ENCODE measurements at places on chromosomes 4 and X.

DNA sequence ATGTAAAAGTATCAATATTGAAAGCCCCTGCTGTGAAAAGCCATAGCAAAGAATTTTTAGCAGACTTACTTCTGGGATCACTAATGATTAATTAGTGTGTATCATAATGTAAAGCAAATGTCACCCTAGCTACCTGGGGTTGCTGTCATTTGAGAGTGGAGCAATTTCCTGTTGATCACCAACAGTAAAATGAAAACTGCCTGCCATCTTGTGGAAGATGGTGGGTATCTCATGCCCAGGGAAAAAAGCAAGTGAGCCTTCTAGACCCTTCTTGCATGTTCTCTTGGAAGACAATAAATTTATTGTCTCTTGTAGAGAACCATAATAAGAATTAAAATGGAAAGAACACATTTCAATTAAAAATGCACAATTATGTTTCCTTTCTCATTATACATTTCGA lies 360.2 kb downstream of the ZIC3 start:
- DNase-seq, result no peak

DNA sequence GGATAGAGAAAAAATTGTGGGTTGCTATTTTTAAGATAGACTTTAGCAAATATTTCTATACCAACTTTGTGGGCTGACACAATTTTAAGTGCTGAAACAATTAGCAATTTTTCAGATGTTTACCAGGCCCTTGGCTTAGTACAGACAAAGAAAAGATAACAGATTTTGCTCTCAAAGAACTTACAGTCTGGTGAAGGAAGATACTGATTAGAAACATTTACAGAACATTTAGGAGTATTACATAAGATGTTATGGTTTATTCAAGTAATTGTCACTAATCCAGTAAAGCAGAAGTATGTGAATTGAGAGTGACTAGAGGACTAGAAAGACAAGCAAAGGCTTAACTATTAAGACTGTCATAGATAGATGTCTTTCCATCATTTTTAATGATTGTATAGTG lies 35.3 kb upstream of the NDUFC1 start:
- DNase-seq, result no peak

- peak; percentile 65 for DNase-seq
Observed at GRCh38 chr4:113760094-113760794, 1.3 kb downstream of the CAMK2D start.

DNA sequence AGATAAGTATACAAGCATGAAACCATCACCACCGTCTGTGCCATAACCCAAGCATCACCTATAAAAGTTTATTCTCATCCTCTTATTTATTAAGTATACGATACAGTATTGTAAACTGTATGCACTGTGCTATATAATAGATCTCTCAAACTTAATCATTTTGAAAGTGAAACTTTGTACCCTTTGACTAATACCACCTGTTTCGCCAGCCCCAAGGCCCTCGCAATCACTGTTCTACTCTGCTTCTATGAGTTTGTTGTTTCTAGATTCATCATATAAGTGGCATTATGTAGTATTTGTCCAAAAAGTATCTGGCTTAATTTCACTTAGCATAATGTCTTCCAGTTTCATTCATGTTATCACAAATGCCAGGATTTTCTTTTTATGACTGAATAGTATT lies 72.1 kb upstream of the DOCK11 start:
- no peak for DNase-seq

DNA sequence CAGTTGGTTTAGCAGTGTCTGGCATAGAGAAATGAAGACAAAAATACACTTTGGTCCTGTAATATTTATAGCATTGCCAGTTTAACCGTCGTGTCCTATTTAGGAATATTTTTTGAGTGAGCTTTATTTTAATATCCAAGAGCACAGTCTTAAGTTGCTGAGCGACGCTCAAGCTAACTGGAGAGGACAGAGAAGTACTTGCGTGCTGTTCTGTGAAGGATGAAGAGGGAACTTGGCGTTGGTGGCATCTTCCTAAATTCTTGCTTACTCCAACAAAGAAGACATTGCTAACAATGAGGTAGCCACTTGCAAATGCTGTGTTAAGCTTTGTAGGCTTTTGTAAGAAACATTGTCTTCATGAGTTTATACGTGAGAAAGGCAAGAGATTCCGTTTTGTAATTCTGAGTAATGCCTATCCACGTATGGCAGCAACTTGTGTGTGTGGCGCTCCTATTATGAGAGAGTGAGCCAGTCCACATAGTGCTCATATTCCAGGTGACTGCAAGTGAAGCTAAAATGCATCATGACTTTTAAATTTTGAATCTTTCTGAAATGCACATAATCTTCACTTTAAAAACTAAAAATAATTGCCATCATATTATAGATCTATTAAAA lies 50.6 kb downstream of the SYNPO2 start:
- no peak for DNase-seq

DNA sequence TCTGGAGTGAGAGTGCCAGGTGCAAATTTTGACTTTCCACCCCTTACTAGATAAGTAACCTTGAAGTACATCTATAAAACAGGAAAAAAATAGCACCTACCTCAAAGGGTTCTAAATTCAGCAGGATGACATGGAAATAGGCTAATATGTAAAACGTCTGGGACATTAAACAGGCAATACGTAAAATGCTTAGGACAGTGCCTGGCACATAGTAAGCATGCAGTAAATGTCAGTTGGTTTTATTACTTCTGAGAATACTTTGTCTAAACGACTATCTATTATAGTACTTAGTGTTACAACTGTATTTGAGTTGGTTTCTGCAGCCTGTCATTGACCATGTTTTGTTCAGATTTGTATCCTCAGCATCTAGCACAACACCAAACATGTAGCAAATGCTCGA lies 70.8 kb downstream of the ARX start:
- DNase-seq, result no peak

GRCh38 chr4:181254771-181255170 lies 988.4 kb upstream of the TENM3 start:
- no peak for DNase-seq

DNA sequence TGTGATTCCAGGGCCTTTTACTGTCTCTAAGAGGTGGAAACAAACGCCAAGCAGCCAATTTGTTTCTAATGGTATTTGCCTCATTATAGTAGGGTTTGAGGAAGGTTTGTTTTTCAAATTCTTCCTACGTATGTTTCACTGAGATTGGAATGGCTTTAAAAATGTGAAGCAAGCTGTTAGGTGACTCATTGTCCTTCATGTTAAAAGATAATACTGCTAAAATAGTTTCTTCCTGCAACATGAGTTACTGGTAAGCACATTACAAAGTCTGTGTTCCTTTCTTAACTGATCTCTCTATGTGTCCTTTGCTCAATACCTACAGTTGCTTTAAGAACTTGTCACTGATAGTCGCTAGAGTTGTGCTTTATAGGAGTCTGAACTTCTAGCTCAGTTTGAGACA lies 1183.9 kb downstream of the RPA4 start:
- DNase-seq, result peak; percentile 0

DNA sequence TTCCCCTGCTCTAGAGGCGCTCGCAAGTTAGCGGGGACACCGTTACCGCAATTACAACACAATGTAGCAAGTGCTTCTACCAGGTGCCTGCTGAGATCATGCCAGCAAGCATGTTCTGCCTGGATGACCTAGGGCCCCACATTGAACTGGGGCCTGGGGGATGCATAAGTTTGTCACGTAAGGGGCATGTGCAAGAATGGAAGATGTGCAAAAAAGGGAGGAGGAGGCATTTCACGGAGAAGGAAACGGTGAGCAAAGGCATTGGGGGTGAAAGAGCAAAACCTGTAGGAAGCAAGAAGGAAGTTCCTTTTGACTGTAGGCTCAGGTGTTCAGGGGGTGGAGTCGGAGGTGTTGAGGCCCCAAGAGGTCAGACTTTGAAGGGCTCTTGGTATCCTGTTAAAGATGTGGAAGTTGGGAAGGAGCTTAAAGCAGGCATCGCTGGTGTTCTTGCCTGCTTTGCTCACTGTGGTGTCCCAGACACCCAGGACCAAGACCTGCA lies 602 bp upstream of the SCARB2 start:
- no peak for DNase-seq

DNA sequence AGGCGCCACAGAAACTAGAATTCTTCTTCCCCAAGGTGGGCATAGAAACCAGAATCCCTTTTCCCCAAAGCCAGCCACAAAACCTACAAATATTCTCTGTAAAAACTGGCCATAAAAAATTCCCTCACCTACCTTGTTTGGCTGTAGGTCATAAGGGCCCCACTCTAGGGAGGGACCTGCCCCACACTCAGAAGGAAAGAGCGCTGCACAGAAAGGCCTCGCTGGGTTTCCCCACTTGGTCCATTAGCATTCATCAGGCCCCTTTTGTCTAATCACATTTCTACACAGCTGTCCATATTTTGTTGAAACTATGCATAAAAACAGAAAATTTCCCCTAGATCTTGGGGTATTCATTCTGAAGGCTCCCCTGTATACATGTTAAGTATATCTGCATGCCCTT lies 54.1 kb downstream of the PHKA2 start:
- DNase-seq, result no peak

DNA sequence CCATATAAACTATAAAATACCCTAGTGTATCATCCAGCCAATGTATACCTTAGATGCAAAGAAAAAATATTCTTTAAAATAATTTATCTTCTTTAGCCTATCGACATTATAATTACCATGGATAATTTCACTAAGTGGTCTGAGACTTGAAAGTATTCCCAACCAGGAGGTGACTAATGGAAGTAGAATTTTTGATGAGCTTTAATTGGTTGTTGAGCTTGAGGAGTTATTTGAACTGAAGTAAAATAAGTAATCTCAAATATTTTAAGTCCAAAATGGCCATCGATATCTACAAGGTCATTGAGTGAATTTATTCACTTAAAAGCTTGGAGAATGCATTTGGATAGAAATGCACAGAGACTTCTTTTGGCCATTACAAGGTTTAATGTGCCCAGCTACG lies 436.2 kb downstream of the TLL1 start:
- DNase-seq, result no peak

DNA sequence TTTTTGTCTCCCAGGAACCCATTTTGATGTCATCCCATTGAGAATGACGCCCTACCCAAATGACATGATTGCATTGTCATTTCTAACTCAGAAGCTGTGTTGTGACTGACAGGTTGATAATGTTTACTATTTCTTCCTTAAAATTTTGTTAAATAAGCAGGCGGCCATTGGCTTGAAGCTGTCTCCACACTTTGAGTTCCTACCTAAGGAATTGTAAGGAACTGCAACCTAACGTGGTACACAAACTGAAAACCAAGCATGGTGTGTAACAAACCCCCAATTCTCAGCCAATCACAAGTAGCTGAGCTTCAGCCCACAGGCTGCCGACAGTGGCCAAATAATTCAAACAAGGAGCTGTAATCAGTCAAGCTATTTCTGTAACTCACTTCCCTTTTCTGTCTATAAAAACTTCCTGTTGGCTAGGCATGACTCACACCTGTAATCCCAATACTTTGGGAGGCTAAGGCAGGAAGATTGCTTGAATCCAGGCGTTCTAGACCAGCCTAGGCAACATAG lies 2.9 kb upstream of the MND1 start:
- DNase-seq, result peak; percentile 61

- DNase-seq, result no peak
Observed at GRCh38 chrX:135740681-135741149, 27.3 kb downstream of the CT45A1 start.

- peak; percentile 91 for DNase-seq
Observed at GRCh38 chr4:113958766-113959538, 20.5 kb downstream of the ARSJ start.

DNA sequence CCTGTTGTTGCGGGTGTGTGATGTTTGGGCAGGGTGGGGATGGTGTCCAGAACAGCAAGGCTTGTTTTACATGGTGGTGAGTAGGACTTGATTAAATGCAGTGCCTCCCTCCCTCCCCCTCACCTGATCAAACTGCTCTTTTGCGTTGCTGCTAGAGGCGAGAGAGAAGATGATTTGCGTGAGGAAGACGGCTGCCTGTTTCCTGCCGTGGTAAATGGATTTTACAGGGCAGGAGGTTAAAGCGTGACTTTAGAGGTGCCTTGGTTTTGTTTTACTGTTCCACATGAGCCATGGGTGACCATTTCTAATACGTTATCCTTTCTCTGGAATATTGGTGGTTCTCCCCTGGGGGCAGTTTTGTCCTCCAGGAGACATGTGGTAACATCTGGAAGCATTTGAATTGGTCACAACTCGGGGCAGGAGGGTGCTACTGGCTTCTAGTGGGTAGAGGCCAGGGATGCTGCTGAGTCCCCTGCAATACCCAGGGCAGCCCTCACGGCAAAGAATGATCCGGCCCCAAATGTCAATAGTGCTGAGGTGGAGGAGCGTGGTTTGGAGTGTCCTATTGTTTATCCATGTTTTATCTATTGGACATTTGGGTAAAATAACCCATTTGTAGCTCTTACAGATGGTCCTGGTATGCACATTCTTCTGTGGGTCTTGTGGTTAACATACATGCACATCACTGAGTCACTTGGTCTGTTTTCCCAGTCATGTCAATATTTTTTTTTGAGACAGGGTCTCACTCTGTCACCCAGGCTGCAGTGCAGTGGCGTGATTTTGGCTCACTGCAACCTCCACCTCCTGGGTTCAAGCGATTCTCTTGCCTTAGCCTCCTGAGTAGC lies 73.7 kb downstream of the SHROOM2 start:
- DNase-seq, result no peak

DNA sequence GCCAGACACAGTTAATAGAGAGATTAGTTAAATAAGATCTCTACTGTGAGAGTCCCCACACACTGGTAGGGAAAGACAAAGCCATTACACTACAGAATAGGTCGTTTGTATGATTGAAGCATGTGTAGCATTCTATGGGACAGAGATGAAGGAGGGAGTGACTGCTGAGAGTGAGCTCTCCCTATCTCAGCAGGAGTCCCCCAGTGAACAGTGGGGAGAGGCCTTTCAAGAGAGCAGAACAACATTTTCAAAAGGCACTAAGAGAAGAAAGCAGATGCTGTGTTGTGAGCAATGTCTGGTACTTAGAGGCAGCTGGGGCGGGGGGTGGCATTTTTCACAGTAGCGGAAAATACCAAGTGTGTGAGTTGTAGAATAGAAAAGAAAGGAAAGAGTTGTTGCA lies 413.6 kb downstream of the AFF2 start:
- DNase-seq, result no peak

GRCh38 chrX:15143050-15143824 lies 126.6 kb downstream of the ASB9 start:
- DNase-seq, result peak; percentile 46
